ENCODE measurements at places on chromosomes 7 and 10.
A peak's percentile ranks its signal among the peaks of the same experiment; 100 is the strongest.

GRCh38 chr7:30743371-30744074 lies 8.4 kb upstream of the INMT start:
- no peak for DNase-seq

DNA sequence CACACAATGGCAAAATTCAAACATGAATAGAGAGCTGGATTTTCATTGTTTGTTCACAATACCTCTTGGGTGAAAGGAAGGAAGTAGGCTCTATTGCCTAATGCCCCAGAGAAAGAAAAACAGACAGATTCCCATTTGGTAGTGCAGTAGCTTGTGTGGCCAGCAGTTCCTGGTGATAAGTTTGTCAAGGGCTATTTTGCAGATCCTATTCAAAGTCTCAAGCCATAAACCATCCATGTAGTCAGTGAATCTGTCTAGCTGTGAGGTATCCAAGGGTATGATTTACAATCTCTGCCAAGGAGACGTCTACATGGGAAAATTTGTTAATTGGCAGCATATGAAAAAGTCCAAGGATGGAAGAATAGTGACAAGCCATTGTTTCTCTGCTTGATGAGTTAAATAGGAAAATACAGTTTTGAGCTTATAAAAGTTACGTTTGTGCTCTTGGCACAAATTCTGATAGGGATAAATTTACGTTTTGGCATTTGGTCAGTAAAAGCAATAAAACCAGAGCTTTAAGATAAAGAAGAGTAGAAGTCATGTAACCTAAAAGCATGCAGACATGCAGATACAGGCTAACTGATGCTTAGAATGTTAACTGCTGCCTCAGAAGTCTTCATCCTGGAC lies 269.1 kb downstream of the GATA3 start:
- DNase-seq = no peak

DNA sequence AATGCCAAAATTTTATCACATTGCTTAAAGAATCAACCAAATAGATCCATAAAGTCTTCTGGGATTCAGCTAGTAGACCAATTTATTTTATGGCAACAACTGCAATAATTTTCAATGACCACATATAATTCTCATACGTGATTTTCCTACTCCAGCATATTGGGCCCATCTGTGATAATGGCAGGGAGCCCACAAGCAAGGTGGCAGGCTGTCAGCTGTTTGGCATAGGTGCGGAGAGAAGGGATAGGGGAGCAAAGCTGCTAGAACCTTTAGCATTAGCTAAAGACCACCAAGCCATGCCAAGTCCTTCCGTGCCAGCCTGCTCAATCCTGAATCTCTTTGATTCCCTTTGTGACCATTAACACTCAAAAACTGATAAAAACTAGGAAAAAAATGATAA lies 721.2 kb downstream of the XPNPEP1 start:
- no peak for DNase-seq

DNA sequence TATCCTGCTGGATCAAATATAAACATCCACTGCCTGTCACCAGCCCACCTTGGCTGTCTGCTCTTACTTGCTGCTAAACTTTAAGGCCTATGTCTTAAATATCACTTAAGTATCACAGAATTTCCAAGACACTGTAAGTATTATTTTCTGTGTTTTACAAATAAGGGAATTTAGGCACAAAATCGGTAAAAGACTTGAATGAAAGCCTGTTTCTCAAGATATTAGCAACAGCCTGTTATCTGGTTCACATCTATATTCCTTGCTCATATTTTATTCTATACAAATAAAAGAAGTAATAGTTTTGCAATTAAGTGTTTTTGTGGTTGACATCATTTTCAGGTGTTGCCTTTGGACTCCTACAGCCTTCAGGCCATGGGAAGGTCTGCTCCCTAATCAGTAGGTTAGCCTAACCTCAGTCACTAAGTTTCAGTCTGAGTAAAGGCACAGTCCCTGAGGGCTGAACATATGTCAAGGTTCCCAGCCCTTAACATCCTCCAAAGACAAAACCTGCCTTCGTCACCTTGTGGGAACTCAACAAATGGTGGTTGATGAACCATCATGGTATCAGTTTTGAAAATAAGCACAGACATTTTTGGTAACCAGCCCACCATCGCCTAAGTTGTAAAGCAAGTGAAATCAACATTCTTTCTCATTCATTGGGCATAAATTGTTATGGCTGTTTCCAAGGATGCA lies 127.1 kb downstream of the CREB5 start:
- no peak for DNase-seq

GRCh38 chr10:87860156-87860795 lies 3.1 kb downstream of the KLLN start:
- peak; percentile 81 for DNase-seq

DNA sequence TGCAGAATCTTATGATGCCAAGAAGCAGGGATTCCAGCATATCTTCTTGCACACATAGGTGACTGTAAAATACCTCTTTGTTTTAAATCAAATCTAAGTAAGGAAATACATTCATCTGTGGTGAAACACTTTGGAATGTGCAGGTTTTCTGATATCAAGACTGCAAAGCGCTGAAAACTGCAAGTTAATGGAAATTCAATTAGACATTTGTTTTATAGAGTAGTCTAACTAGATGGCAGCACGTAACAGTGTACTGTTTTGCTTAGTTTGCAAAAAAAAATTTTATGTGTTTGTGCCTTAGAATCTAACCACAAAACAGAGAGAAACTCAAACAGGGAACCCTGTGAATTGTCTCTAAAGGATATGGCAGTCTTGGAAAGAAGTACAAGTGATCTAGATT lies 259.2 kb downstream of the HDAC9 start:
- peak; percentile 74 for DNase-seq

All from astrocyte of the spinal cord (primary cell).